Left ventricle myocardium superior (tissue), 1 donor: ENCODE measurements at places on chromosomes 7 and 10.

DNA sequence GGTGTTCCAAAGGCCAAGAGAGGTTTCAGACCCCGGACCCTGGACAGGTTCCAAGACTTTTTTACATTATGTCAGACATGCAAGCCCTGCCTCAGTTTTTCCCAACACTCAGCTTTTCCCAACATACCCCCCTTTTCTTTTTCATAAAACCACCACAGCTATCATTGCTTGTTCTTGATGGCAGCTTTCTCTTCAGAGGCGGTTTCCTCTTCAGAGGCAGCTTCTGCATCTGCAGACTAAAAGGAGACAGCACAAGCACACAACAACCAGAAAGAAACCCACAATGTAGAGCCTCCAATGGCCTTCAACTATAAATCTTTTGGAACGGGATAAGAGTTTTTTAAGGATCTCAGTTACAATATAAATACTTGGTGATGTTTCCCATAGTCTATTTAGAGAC is 19.3 kb downstream of the GIMAP6 start:
- no peak for DNase-seq

GRCh38 chr7:81839708-81840369 is 70.0 kb upstream of the HGF start:
- DNase-seq = no peak

GRCh38 chr10:74882427-74882826 is 56.0 kb downstream of the KAT6B start:
- DNase-seq = no peak

GRCh38 chr7:27518561-27519350 is 143.9 kb downstream of the HIBADH start:
- DNase-seq = no peak

DNA sequence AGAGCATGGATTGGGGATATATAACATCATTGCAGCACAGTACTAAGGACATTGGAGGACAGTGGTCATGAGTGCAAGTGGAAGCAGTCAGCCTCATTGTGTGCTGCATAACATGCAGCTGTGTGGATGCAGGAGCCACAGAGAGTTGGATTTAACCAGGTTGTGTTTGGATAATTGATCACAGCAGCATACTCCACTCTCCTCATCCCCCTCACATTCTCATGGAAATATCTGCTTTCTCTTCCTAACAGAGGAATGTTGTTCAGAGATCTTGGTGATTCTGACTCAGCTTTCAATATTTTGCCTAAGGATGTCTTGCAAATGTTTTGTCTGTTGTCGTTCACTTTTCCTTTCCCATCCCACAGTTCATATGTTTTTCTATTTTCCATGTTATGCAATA is 31.8 kb upstream of the LSM8 start:
- no peak for DNase-seq
